Bone marrow (tissue), 2 donors: ENCODE measurements at places on chromosomes 13 and 19.

DNA sequence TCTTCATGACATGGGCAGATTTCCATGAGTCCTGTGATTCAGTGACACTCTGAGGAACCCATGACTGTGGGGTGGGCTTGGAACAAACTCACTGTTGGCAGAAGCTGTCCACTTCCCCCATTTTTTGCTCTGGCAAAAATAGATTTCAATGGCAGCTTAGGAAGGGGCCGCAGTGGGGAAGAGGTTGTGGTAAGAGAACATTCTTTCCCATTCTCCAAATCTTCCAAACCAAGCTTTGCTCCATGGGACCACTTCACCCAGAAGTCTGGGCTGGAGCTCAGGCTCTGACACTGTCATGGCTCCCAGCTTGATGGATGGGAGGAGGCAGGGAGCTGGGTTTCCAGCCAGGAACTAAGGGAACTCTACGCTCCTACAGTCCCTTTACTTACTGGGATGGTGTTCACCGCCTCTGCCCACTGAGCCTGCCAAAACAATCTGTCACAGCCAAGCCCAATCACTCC, 24.9 kb upstream of the MEDAG start:
- no peak for DNase-seq

DNA sequence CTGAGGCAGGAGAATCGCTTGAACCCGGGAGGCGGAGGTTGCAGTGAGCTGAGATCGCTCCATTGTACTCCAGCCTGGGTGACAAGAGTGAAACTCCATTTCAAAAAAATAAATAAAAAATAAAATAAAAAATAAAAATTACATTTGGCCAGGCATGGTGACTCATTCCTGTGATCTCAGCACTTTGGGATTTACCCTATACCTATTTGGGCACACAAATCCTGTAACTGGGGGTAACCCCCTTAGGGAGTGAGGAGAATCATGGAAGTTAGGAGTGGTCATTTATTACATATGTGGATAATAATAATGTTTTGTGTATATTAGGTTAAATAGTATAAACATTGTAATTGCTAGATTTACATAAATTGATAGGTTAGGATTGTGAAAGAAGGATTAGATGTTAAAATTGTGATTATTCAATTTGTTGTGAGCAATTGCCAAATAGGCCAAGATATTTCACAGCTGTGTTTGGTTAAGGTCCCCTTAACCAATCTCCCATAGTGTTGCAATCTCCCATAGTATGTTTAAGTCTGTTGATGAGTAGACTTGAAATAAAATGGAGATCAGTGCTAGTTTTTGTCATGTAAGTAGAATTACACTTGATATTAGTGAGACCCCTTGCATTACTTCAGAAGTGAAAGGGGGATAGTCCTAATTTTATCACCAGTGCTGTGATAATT, 30.7 kb downstream of the ZNF844 start:
- DNase-seq, result no peak

DNA sequence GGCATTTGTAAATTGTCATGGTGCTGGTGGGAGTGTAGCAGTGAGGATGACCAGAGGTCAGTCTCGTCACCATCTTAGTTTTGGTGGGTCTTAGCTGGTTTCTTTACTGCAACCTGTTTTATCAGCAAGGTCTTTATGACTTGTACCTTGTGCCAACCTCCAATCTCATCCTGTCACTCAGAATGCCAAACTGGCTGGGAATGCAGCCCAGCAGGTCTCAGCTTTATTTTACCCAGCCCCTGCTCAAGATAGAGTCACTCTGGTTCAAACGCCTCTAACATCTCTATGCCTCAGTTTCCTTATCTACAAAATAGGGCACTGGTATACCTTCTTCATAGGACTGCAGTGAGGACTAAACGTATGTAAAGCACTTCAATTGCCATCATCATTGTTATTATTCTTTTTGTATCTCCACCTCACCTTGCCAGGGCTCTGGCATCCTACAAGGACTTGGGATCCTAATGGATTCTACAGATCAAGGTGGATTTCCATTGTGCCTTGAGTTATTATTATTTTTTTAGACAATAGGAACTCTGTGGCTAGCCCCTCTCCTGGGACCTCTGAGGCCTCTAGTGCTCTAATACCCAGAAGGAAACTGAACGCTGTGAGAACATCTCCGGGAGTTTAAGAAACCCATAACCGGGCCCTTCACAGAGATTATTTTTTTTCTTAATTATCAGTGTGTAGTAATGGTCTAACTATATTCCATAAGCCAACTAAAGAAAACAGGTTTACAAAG, 69.0 kb upstream of the RGCC start:
- DNase-seq, result no peak

DNA sequence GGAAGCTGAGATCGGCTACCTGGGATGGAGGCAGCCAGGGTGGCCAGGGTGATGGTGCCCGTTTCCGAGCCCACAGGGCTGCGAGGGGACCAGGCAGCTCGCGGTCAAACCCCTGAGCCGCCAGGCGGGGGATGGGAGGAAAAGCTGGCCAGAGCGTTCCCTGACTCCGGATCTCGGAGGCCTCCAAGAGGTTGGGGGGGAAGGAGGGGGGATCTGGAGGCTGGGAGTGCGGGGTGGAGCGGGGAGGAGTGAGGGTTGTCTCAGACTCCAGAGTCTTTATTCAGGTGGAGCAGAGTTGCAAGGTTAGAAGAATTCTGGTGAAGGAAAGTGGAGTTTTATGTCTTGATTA, 1.1 kb downstream of the CACNG7 start:
- no peak for DNase-seq
